ENCODE measurements at places on chromosomes 7 and 10. TPM values are rescaled to one million over a fixed set of nuclear protein-coding genes. Genes with fewer than 3 reads are reported as not detected.

MBL2 gene
- total RNA-seq: not detected

RNLS gene
- 1.5 TPM for total RNA-seq

CEP55 gene
- total RNA-seq: 51.7 TPM

LIPM gene
- total RNA-seq: not detected

UPK3B gene
- total RNA-seq: 1.2 TPM
